ENCODE measurements at places on chromosomes 5 and 9. TPM values are rescaled to one million over a fixed set of nuclear protein-coding genes. Genes with fewer than 3 reads are reported as not detected.

Gene CDKN2A
- 4.0 TPM for total RNA-seq

Gene CKS2
- total RNA-seq: 344 TPM

Gene RNF183
- total RNA-seq: not detected

Gene NOXA1
- total RNA-seq: 0.59 TPM

Gene TMEM215
- total RNA-seq: 1.2 TPM

Gene CYLC2
- total RNA-seq: not detected

GRCh38 chr5:38707352-38708210, 138.2 kb upstream of the OSMR start:
- no peak for DNase-seq

DNA sequence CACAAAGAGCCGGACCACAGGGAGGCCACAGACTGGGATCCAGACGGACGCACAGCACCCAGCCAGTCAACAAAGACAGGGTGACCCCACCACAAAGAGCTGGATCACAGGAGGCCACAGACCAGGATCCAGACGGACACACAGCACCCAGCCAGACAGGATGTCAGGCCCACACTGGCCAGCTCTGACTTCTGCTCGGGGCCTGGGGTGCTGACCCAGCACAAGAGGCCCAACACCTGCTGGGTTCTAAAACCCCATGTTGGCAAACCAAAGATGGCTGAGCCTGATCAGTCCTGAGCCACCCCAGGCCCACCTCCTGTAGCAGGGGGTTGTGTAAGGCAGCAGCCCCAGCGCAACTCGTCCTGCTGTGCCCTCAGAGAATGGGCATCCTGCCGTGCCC, 5.2 kb upstream of the DPH7 start:
- no peak for DNase-seq

DNA sequence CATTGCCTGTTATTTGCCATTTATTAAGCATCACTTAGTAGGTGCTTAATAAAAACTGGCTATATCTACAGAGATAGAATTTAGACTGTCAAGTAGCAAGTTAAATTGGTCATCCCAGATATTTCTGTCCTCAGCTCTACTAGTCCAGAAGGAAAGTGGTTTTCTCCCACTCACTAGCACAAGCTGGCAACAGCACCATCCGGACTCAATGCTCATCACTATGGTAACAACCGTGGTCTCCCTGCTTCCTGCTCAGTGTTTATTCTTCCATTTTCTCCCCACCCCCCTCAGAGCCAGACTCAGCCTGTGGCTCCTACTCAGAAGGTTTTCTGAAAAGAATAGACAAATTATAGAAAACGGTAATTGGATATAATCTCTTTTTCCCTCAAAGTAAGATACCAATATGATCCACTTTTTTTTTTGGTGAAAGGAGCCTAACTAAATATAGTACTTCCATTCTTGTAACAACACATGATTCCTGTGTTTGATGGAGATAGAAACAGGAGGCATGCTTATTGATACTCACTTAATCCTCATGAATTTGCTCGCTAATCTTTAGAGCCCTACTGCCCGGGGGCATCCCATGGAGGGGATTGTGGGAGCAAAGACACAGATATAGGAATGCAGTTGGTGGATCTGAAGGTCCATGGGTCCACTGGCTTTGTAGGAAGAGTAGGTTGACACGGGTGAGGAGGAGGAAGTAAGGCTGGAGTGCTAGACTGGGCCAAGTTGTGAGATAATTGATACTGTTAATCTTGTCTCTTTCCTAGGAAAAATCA, 191.4 kb downstream of the MAN2A1 start:
- DNase-seq: no peak

DNA sequence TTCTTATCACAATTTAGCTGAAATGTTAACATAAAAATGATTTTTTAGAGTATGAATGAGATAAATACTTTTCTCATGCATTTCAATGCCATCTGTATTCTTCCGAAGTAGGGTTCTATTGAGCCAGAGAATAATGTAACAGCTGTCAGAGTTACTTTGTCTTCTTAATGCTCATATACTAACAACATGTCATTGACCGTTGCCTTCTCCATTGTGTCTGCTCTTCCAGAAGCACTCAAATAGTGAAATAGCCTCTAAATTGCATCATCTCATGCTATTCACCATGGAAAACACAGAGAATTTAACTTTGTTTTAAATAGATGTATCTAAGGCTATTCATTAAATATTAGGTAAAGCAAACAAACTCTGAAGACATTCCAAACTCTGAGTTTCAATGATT, 1875.9 kb upstream of the CDH9 start:
- DNase-seq: no peak
